IPS DF 6.9 (cell line): ENCODE measurements at places on chromosomes 2 and 18.

DNA sequence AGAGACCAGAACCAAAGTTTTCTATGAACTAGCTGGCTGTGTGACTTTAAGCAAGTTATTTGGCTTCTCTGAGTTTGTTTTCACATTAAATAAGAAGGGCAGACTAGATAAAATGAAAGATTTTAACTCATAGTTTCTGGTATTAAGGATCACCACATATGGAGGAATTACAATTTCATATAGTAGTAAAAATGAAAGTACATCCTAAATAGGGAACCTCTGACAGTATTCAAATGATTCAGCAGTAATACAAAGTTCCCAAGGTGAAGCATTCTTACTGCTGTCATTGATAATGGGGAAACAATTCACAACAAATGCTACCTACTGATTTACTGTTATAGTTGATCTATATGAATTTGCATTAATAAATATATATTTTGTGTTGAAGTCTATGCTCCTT lies 170.3 kb upstream of the VRK2 start:
- H3K4me1 ChIP-seq: no peaks in the 10 kb centered on the region
- DNase-seq: no peak
- no peaks in the 10 kb centered on the region for H3K36me3 ChIP-seq
- H3K27ac ChIP-seq: no peak overlapping the region
- H3K4me3 ChIP-seq: no peak overlapping the region

DNA sequence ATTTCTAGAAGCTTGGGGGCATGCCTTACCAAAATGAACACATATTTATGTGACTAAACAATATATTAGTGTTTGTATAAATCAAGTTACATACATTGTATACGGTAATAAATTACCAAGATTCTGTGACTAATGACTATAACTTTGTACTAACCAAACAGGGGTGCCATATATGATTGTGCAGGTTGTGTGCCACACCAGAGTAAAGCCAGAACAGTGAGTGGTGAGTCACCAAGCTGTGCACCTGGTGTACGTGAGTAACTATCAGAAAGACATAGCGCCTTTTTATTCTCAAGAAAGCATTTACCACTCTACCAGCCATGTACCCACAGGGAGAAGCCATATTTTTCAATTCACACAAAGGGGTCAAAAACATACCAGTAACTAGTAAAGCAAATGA lies 453.2 kb upstream of the PIK3C3 start:
- H3K27ac ChIP-seq: no peak overlapping the region
- no peaks in the 10 kb centered on the region for H3K36me3 ChIP-seq
- no peak overlapping the region for H3K4me3 ChIP-seq
- H3K4me1 ChIP-seq: no peaks in the 10 kb centered on the region
- no peaks in the 10 kb centered on the region for H3K27me3 ChIP-seq

DNA sequence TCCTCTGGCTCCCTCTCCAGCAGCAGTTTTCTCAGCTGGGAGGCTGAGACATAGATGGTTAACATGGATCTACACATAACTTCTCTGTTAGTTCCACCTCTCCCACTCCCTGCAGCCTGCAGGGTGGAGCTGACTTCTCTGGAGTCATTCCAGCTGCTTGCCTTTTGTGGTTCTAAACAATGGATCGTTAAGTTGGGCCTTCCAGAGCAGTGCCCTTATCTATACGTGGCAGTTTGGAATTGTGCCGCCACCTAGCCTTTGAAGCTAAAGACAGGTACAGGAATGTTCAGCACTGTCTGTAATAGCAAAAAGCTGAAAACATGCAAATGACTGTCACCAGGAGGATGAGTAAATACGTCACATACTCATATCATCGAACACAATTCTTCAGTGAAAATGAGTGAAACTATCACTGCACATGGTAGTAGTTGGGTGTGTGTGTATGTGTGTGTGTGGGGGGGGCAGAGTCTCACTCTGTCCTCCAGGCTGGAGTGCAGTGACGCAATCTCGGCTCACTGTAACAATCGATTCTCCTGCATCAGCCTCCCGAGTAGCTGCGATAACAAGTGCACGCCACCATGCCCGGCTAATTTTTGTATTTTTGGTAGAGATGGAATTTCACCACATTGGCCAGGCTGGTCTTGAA lies 50.3 kb downstream of the SH2D6 start:
- H3K27me3 ChIP-seq: no peaks in the 10 kb centered on the region
- no peaks in the 10 kb centered on the region for H3K36me3 ChIP-seq
- H3K27ac ChIP-seq: no peak overlapping the region
- DNase-seq: peak; percentile 22

DNA sequence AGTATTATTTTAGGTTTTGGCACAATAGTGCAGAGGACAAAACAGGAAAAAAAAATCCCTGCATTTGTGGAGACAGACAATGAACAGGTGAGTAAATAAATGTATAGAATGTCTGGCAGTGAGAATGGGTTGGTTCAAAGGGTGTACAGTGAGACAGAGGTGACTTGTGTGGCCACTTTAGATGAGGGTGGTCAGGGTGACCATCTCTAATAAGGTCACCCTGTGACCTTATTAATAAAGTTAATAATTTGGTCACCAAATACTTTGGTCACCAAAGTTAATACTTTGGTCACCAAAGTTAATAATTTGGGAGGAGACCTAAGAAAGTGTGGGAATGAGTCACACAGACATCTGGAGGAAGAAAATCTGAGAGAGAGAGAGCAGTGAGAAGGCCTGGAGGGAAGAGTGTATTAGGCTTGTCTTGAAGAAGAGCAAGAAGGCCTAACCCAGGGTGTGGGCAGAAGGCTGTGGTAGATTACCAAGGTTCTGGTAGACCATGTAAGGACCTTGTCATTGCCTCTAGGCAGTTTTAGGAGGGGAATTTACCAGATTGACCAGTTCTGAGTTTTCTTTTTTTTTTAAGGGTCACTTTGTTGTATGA lies 1368.4 kb upstream of the CELF4 start:
- DNase-seq: no peak
- H3K36me3 ChIP-seq: no peaks in the 10 kb centered on the region
- no peaks in the 10 kb centered on the region for H3K27me3 ChIP-seq
- no peak overlapping the region for H3K27ac ChIP-seq

DNA sequence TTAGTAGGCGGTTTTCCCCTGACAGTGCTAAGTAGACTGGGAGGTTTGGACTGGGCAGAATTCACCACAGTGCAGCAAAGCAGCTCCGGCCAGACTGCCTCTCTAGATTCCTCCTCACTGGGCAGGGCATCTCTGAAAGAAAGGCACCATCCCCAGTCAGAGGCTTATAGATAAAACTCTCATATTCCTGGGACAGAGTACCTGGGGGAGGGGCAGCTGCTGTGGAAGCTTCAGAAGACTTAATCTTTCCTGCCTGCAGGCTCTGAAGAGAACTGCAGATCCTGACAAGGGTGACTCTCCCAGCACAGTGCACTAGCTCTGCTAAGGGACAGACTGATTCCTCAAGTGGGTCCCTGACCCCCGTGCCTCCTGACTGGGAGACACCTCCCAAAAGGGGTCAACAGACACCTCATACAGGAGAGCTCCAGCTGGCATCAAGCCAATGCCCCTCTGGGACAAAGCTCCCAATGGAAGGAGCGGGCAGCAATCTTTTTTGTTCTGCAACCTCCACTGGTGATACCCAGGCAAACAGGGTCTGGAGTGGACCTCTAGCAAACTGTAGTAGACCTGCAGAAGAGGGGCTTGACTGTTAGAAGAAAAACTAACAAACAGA lies 266.8 kb upstream of the CRIM1 start:
- no peaks in the 10 kb centered on the region for H3K27me3 ChIP-seq
- H3K27ac ChIP-seq: no peak overlapping the region
- no peak overlapping the region for H3K4me3 ChIP-seq
- H3K36me3 ChIP-seq: no peaks in the 10 kb centered on the region
- H3K4me1 ChIP-seq: no peaks in the 10 kb centered on the region
- no peak for DNase-seq

DNA sequence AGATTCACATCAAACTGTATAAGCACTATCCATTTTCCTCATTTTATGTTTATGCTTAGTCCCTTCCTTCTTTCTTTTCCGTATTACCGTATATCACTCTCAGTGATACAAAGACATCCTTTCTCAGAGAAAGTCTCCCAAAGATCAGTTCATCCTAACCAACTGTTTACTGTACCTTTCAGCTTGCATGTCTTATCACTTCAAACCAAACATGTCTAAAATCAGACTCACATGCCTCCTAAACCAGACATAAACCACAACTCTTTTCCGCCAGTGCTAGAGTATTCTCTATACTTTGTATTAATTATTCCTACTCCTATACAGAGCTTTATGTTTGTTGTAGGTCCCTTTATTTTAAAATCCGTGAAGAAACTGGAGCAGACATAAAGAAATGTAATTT lies 41.5 kb downstream of the KCMF1 start:
- H3K4me3 ChIP-seq: no peak overlapping the region
- H3K4me1 ChIP-seq: no peaks in the 10 kb centered on the region
- DNase-seq: no peak
- no peak overlapping the region for H3K27ac ChIP-seq
- no peaks in the 10 kb centered on the region for H3K27me3 ChIP-seq

DNA sequence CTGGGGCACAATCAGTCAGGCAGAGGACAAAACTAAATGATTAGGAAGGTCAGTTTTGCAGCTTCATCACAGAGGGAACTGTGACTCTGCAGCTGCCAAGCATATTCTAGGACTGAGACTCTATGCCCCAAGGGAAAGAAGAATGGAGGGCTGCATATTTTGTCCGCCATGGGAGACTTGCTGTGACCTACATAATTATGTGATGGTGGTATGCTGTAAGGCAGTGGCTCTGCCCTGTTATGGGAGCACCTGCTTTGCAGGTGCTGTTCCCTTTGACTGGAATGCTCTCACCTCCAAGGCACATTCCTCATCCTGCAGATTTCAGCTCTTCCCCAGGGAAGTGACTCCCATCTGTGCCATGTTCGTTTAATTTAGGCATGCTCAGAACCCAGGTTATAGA lies 261.9 kb upstream of the EPHA4 start:
- H3K4me3 ChIP-seq: no peak overlapping the region
- no peaks in the 10 kb centered on the region for H3K4me1 ChIP-seq
- DNase-seq: no peak
- H3K27me3 ChIP-seq: no peaks in the 10 kb centered on the region

GRCh38 chr2:239363946-239364637 lies 36.7 kb downstream of the HDAC4 start:
- DNase-seq: no peak
- H3K4me3 ChIP-seq: no peak overlapping the region
- no peaks in the 10 kb centered on the region for H3K36me3 ChIP-seq
- peaks cover 2% of the 10 kb centered on the region; the same call in 1 of the 2 replicates for H3K4me1 ChIP-seq

DNA sequence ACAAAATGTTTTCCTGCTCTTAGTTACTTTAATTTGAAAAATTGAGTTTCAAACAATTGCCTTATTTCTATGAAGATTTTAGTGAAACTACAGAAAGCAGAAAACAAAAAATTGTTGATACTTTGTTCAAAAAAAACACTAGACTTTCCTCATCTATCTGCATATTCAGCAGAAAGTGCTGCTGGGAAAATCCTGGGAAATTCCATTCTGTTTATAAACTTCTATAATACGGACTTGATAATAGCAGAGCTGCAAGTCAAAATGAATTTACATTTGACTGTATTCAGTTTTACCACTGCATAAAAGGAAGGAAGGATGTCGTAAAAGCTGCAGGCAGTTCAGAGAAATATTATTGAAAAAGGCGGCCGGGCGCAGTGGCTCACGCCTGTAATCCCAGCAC lies 24.9 kb upstream of the ERICH2 start:
- no peaks in the 10 kb centered on the region for H3K27me3 ChIP-seq
- no peak overlapping the region for H3K4me3 ChIP-seq
- DNase-seq: no peak
- no peaks in the 10 kb centered on the region for H3K4me1 ChIP-seq

GRCh38 chr2:182048088-182048487 lies 62.4 kb downstream of the PPP1R1C start:
- H3K27ac ChIP-seq: no peak overlapping the region
- H3K27me3 ChIP-seq: no peaks in the 10 kb centered on the region
- no peaks in the 10 kb centered on the region for H3K4me1 ChIP-seq
- no peaks in the 10 kb centered on the region for H3K36me3 ChIP-seq
- H3K4me3 ChIP-seq: no peak overlapping the region
- DNase-seq: no peak

DNA sequence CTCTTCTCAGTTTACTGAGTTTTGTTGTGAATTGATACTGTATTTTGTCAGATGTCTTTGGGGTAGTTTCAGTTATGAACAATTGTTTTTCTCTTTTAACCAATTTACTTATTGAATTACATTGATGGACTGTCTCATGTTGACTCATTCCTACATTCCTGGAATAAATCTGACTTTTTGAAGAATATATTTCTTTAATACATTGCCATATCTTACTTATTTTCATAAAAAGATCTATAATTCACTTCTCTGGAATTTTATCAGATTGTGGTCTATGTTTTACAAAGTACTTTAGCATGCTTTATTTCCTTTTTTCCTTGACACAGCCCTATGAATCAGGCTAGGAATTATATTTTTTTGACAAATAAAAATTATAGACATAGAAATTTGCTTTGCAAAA lies 268.3 kb downstream of the PLCL1 start:
- no peaks in the 10 kb centered on the region for H3K27me3 ChIP-seq
- H3K36me3 ChIP-seq: no peaks in the 10 kb centered on the region
- no peak overlapping the region for H3K27ac ChIP-seq
- H3K4me3 ChIP-seq: no peak overlapping the region
- no peak for DNase-seq

GRCh38 chr2:100339823-100340222 lies 17.5 kb upstream of the LONRF2 start:
- no peak for DNase-seq
- H3K27me3 ChIP-seq: no peaks in the 10 kb centered on the region
- H3K36me3 ChIP-seq: no peaks in the 10 kb centered on the region
- no peak overlapping the region for H3K4me3 ChIP-seq
- no peak overlapping the region for H3K27ac ChIP-seq
- H3K4me1 ChIP-seq: no peaks in the 10 kb centered on the region; the same call in 1 of the 2 replicates

GRCh38 chr2:100818606-100819369 lies 1.2 kb upstream of the NPAS2 start:
- H3K27ac ChIP-seq: no peak overlapping the region
- DNase-seq: no peak
- H3K36me3 ChIP-seq: no peaks in the 10 kb centered on the region
- peaks cover 1% of the 10 kb centered on the region; the same call in 1 of the 2 replicates for H3K4me1 ChIP-seq

GRCh38 chr2:27873091-27873490 lies 17.1 kb downstream of the RBKS start:
- no peaks in the 10 kb centered on the region for H3K27me3 ChIP-seq
- no peak overlapping the region for H3K27ac ChIP-seq

- DNase-seq: no peak
Observed at GRCh38 chr2:123597988-123598387, 427.1 kb upstream of the CNTNAP5 start.

- H3K27me3 ChIP-seq: no peaks in the 10 kb centered on the region
- H3K4me3 ChIP-seq: no peak overlapping the region
- H3K27ac ChIP-seq: no peak overlapping the region
- H3K4me1 ChIP-seq: no peaks in the 10 kb centered on the region
- DNase-seq: no peak
Observed at GRCh38 chr18:54033052-54033451, 191.4 kb downstream of the MBD2 start.

- H3K36me3 ChIP-seq: peaks cover 13% of the 10 kb centered on the region
- no peak for DNase-seq
- H3K27me3 ChIP-seq: no peaks in the 10 kb centered on the region
- peaks cover 6% of the 10 kb centered on the region; the same call in 1 of the 2 replicates for H3K4me1 ChIP-seq
Observed at GRCh38 chr2:71078624-71079023, 10.2 kb downstream of the NAGK start.

- no peak overlapping the region for H3K4me3 ChIP-seq
- no peak overlapping the region for H3K27ac ChIP-seq
Observed at GRCh38 chr2:128054104-128054885, 26.4 kb upstream of the SAP130 start.
